DMS 273 treated with DMSO at 0.1 percent for 48 hours (cell line): ENCODE measurements at places on chromosomes 5 and 9.
A peak's percentile ranks its signal among the peaks of the same experiment; 100 is the strongest.

GRCh38 chr5:74382987-74383593, 257.4 kb downstream of the ENC1 start:
- no peak for DNase-seq

GRCh38 chr5:80141147-80141671, 106.1 kb downstream of the THBS4 start:
- DNase-seq: no peak

DNA sequence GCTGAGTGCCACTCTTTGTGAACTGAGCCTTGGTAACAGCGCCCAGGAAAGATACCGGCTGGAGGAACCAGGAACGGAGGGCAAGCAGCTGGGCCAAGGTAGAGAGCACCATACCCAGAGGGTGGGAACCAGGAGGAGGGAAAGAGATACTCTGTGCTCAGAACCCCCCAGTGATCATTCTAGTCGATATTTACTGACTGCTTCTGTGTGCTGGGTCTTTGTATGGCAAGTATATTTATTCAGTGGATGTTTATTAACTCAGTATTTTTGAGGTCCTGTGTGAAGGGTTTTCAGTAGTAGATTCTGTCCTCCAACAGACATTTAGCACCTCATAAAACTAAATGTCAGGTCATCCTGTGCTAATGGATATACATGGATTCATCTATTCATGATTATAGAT, 62.3 kb upstream of the RARS1 start:
- DNase-seq: no peak

DNA sequence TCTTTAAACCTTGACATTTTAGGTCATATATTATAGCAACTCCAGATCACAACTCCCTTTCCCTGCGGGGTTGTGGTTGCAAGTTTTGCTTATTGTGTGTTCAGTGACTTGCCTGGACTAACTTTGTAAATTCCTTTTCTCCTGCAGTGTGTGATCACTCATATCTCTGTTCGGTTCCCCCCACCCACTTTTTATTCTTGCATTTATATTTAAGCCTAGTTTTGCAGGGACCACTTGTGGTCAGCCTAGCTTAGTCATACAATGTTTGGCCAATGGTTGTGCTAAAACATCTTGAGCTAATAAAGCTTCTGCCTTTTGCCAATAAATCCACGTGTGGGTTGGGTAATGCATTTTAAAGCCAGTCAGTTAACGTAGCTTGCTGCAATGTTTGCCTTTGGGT, 146.5 kb upstream of the IRX4 start:
- DNase-seq: no peak

DNA sequence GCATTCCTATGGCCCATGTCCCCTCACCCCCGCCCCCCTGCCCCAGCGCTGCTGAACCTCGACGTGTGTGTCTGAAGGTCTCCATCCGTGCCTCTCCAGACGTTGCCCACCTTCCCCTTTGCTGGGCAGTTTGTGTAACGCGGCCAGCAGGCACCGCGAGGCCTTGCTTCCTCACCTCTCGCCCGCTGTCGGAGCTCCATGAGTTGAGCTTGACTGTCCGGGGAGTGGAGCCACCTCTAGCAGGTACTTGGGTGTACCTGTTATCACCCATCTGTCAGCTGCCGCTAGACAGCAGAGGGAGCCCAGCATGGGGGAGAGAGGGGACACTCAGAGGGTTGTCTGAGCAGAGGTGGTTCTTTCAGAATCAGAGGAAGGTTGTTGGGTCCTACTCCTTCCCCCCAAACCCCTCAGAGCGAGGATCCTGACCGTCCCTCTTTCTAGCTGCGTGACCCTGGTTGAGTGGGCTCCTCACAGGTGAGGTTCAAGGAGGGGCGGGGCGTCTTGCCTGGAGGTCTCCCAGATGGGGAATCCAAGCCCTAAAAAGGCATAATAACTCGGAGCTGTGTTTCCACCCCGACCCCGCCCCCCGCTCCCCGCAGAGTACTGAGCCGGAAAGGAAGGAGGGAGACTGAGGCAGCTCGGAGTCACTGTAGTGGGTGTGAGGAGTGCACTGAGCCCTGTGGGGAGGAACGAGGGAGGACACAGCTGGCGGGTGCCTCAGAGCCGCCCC, 184.7 kb downstream of the C9orf50 start:
- DNase-seq: no peak

- DNase-seq: no peak
Measured at GRCh38 chr5:146193285-146193684, 10.1 kb upstream of the RBM27 start.

- no peak for DNase-seq
Measured at GRCh38 chr5:17180864-17181723, 36.3 kb upstream of the BASP1 start.

DNA sequence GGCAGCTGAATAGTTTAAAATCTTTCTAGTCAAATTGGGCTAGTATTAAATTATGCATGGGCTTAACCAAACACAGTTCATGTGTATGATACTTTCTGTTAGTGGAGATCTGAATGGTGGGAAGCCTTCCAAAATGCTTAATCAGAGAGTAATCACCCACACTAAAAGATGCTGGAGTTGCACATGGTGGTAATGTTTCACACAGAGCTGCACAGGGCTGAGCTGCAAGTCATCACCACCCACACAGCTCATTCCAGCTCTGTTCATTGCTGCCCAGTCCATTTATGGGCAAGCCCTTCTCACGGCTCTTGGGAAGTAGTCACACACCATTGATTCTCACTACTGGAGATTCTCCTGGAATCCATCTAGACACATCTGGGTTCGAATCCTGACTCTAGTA, 351.5 kb upstream of the KCNN2 start:
- DNase-seq: no peak

DNA sequence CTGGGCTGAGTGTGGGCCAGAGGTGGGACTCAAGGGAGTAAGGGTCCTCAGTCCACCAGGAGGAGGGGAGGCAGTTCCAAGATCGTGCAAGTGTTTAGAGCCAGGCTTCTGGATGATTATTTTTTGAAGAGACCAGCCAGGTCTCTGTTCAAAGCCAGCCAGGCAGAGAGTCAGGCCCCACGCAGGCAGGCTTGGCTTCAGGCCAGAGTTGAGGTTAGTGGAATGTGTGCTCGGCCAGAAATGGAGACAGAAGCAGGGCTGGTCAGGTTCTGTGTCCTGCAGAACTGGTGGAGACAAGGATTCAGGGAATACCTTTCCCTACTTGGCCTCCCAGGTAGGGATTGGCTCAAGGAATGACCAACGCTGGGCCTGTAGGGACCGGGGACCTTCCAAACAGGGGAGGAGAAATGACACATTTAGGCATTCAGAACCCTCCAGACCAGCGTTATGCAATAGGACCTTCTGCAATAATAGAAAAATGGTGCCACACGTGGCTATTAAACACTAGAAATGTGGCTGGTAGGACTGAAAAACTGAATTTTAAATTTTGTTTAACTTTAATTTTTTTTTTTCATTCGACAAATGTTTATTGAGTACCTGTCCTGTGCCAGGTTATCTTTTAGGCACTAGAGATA, 106.2 kb downstream of the CMYA5 start:
- DNase-seq: no peak

DNA sequence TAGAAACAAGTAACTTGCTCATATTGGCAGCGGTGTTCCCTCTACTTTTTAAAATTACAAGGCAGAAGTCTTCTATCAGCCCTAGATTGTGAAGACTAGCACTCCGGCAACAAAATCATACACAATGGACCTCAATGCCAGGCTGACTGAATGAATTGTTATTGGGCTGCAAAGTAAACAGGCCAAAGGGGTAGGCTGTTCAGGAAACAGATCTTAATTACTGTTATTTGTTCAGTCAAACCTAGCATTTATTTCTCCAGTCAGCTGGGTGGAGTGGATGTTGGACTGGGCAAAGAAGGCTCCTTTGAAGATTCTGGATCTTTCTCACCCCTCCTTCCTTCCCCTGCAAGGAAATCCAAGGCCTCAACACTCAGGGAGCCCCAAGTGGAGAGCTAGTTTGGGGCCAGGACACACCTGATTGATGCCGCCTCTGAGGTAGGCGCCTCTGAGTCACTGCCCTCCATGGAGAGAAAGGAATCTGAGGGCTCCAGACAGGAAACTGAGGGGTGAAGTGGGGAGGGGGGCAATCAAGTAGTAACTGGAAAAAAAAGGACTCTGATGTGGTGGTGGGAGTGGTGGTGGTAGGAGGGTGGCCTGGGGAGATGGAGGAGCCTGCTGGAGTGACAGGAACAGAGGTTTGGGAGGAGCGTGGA, 35.5 kb downstream of the SERINC5 start:
- no peak for DNase-seq

DNA sequence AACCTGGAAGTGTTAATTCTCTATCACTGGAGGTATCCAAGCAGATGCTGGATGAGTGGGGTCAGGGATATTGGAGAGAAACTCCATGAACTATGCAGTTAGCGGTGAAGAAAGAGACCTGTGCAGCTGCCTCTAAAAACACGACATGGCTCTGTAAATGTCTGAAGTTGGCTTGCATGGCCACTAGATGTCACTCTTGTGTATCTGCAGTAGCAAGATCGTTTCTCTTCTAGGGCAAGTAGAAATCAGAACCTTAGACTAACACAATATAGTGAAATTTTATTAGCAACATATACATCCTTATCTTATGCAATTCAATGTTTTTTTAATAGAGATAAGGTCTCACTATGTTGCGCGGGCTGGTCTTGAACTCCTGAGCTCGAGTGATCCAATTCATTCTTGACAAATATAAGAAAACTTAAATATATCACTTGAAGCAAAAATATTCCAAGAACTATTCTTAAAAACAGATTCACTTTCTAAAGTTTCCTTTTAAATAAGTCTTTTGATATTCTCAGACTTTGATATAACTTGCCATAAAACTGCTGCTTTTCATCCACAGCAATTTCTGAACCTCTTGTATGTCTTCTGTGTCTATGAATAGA, 2.9 kb downstream of the OR2S2 start:
- DNase-seq: peak; percentile 51

DNA sequence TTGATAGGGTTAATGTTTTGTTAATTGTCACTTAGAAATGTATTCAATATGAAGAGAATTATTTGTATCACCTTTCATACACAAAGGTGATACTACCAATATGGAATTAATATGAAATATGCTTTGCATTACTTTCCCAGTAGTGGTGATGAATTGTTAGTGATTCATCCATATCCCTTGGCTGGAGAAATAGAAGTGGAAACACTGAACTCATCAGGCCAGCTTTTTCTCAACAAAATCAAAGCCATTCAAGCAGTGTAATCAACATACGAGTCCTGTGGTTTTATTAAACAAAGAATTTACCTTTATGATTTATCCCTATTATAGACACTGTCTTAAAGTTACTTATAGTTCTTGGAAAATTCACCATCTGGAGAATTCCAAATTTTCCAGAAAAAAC, 264.0 kb upstream of the MEF2C start:
- DNase-seq: no peak

DNA sequence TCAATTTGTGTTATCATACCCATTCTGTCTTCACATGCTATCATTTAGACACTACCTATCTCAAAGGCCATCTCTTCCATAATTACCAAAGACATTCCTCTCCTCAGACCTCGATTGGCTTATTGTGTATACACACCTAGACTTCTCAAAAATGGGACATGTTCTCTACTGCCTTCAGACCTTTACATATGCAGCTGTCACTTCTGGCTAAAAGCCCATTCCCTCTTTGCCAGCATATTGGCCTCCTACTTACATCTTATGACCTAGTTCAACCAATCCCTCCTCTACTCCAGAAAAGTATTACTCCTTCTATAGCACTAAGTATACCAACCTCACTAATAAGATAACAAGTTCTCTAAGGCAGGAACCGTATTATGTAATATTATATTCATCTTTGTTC, 84.4 kb downstream of the RAPGEF6 start:
- DNase-seq: peak; percentile 60

GRCh38 chr5:151077419-151077818, 3.4 kb downstream of the TNIP1 start:
- no peak for DNase-seq

GRCh38 chr5:107437154-107437553, 233.6 kb downstream of the EFNA5 start:
- no peak for DNase-seq

GRCh38 chr9:132169672-132170392, 8.0 kb downstream of the NTNG2 start:
- DNase-seq: no peak

- DNase-seq: no peak
Measured at GRCh38 chr9:116449949-116450348, 237.2 kb upstream of the TRIM32 start.

- no peak for DNase-seq
Measured at GRCh38 chr5:124631874-124632550, 114.4 kb downstream of the ZNF608 start.

DNA sequence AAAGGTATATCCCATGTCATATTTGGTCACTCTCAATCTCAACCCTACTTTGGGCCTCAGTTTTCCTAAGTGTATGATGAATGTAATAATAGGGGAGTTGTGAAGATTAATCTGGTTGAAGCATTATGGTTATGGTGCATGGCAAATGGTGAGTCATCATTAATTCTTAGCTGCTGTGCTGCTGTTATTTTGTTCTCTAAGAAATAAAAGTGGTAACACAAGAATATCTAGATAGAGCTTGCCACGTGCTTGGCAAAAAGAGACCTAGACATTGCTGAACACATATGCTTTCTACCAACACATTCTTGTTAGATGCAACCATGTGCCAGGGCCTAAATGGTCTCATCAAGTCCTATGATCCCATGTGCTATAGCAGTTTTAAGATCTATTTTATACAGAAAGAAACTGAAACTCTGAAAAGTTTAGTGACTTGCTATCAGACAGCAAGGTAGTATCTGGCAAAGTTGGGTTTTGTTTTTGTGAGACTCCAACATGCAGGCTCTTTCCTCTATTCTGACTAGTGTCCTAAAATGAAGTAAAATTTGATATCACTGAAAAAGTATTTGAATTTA, 699.9 kb upstream of the MEF2C start:
- no peak for DNase-seq

- DNase-seq: peak; percentile 32
Measured at GRCh38 chr5:171415115-171415730, 4.2 kb upstream of the FGF18 start.

DNA sequence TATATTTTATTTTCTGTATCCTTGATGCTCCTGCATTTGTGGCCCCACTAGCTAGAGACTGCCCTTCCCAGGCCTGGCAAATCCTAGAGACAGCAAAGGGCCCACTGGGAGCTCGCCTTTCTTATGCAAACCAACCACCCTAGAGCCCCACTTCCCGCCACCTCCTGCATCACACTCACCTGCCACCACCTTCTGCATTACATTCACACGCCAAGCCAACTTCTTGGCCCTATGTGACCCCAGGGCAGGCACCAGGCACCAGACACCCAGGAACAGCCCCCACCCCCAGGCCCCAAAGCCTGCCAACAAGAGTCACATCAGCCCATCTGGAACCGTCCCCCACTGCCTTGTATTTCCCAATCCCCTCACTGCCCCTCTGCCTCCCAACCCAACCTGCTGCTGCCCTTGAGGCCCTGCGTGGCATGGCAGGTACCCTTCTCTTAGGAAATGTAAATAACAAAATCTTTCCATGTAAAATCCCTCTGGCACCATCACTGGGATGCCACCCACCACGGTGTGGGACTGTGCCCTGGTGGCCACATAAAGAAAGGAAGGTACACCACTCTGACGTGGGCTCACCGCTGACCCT, 22.0 kb downstream of the ROR2 start:
- no peak for DNase-seq
